ENCODE measurements at places on chromosomes 16 and 17.

DNA sequence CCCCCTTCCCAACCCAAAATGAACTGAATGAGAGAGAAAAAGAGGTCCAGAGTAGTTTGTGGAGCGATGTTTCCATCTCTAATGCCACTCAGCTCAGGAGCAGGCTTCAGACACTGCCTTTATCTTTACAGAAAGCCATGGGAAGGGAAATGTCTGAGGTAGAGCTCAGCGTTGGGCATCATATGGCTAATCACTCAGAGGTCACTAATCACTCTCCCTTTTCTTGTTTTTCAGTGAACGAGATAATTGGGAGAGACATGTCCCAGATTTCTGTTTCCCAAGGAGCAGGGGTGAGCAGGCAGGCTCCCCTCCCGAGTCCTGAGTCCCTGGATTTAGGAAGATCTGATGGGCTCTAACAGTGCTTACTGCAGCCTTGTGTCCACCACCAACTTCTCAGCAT, 9.8 kb downstream of the ESRP2 start:
- H3K27me3 ChIP-seq = no peaks in the 10 kb centered on the region
- no peak for DNase-seq
- no peak overlapping the region for H3K27ac ChIP-seq
- H3K4me1 ChIP-seq = peaks cover 10% of the 10 kb centered on the region

DNA sequence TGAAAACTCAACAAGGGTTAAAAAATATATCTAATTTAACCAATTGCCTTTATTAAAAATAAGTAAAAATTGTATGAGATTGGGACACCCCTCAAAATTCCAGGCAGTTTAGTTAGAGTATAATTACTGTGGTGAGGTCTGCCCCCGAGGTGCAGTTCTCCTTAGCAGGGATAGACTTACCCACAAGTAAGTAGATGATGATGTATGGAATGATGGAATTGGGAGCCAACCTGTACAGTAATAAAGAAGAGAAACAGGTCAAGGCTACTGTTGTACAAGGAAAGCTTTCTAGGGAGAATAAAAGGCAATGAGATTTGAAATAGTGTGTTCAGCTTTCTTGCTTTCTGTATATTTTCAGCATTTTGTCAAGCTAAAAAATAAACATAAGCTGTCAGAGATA, 1.8 kb downstream of the LDAF1 start:
- peaks cover 20% of the 10 kb centered on the region for H3K4me1 ChIP-seq
- peaks cover 10% of the 10 kb centered on the region for H3K36me3 ChIP-seq
- H3K27ac ChIP-seq = no peak overlapping the region
- no peaks in the 10 kb centered on the region for H3K27me3 ChIP-seq
- no peak overlapping the region for H3K4me3 ChIP-seq
- DNase-seq = no peak

GRCh38 chr17:55731586-55732250, 9.1 kb upstream of the TMEM100 start:
- H3K4me1 ChIP-seq = peaks cover 62% of the 10 kb centered on the region
- DNase-seq = no peak
- H3K27me3 ChIP-seq = no peaks in the 10 kb centered on the region
- peak overlapping the region; percentile 46 for H3K4me3 ChIP-seq

DNA sequence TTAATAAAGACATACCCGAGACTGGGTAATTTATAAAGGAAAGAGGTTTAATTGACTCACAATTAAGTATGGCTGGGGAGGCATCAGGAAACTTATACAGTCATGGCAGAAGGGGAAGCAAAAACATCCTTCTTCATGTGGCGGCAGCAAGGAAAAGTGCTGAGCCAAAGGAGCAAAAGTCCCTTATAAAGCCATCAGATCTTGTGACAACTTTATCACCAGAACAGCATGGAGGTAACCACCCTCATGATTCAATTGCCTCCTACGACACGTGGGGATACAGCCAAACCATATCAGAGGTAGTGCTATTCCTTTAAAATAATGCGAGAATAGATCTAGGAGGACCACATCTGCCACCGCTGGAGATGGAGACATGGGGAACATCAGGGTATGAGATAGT, 9.0 kb downstream of the C16orf54 start:
- H3K36me3 ChIP-seq = no peaks in the 10 kb centered on the region
- H3K27ac ChIP-seq = no peak overlapping the region
- no peaks in the 10 kb centered on the region for H3K4me1 ChIP-seq
- no peak overlapping the region for H3K4me3 ChIP-seq
- peaks cover 48% of the 10 kb centered on the region for H3K27me3 ChIP-seq

- H3K4me3 ChIP-seq = no peak overlapping the region
- DNase-seq = no peak
- no peaks in the 10 kb centered on the region for H3K4me1 ChIP-seq
- H3K27me3 ChIP-seq = no peaks in the 10 kb centered on the region
- H3K36me3 ChIP-seq = no peaks in the 10 kb centered on the region
- H3K27ac ChIP-seq = no peak overlapping the region
These were observed 92.2 kb downstream of the CMC2 start for GRCh38 chr16:80914379-80915078.

- H3K4me1 ChIP-seq = no peaks in the 10 kb centered on the region
- H3K27me3 ChIP-seq = peaks cover 39% of the 10 kb centered on the region
- H3K4me3 ChIP-seq = no peak overlapping the region
- H3K36me3 ChIP-seq = no peaks in the 10 kb centered on the region
- DNase-seq = no peak
- H3K27ac ChIP-seq = no peak overlapping the region
These were observed 9.2 kb upstream of the MYH10 start for GRCh38 chr17:8639709-8640108.

DNA sequence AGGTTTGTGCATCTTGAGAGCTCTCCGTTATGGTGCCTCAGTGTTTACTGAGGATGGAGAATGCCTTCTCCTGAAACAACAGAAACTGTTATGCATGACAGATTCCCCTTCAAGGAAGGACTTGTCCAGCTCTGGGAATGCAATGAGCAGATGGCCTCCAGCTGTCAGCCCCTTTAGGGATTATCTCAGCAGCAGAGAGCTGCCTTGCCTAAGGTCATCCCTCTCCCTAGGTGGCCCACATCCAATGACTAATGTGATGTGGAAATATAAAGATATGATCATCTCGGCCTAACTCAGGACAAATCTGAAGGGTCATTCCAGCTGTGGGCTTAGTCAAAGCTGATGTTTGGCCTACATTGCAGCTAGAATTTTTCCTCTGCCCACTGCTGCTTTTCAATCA, 214.3 kb upstream of the N4BP1 start:
- H3K27ac ChIP-seq = no peak overlapping the region
- DNase-seq = no peak
- no peaks in the 10 kb centered on the region for H3K36me3 ChIP-seq
- no peak overlapping the region for H3K4me3 ChIP-seq
- H3K4me1 ChIP-seq = no peaks in the 10 kb centered on the region
- no peaks in the 10 kb centered on the region for H3K27me3 ChIP-seq

- no peak for DNase-seq
- H3K36me3 ChIP-seq = no peaks in the 10 kb centered on the region
- H3K27me3 ChIP-seq = no peaks in the 10 kb centered on the region
- no peak overlapping the region for H3K27ac ChIP-seq
- H3K4me1 ChIP-seq = peaks cover 2% of the 10 kb centered on the region
- H3K4me3 ChIP-seq = no peak overlapping the region
These were observed 133.8 kb upstream of the FAM20A start for GRCh38 chr17:68734931-68735330.

DNA sequence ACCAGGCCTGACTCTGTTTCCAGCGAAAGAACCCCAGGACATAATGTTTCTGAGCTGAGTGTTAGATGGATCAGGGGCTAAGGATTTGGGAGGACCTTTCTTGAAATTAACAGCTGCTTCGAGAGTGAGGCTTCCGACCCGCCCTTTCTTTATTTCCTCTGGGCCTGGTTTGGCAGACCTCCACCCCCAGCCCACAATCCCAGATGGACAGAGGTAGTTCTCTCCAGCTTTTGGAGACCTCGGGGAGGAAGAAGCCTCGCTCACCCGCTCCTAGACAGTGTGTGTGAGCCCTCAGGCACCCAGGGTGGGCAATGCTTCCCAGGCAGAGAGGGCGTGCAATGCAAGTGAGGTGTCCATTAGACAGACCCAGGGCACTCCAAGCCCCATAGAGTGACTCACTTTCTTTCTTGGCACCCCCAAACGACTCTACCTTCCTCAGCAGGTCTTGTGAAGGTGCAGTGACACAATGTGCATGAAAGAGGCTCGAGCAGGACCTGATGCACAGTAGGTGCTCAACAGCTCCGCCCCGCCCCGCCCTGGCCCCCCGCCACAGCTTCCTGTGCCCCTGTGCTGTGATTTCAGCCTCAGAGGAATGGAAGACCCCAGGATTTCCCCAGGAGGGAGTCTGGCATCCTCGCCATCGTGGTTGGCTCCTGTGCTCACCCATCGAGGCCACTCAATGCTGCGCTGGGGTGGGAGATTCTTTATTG, 50.7 kb upstream of the TOB1 start:
- H3K27ac ChIP-seq = no peak overlapping the region
- H3K4me3 ChIP-seq = no peak overlapping the region
- no peak for DNase-seq
- H3K36me3 ChIP-seq = no peaks in the 10 kb centered on the region
- no peaks in the 10 kb centered on the region for H3K27me3 ChIP-seq

DNA sequence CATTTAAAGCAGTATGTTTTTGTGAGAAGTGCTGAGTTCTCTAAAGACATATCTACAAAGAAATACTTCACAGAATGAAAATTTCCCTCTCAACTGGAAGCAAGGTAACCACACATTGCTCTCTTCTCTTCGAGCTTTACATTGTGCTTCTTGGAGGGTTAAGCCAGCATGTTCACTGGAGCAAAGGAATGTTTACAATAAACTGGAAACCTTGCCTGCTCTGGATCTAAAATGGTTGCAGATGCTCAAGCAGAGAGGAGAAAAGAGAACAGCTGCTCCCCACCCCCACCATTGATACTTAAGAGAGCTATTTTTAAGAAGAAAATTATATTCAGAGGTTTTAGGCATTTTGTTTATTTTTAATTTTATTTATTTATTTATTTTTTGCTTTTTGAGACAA, 213.1 kb downstream of the CEP112 start:
- DNase-seq = no peak
- H3K4me1 ChIP-seq = peaks cover 8% of the 10 kb centered on the region
- H3K27me3 ChIP-seq = no peaks in the 10 kb centered on the region
- peaks cover 2% of the 10 kb centered on the region for H3K36me3 ChIP-seq

- H3K27ac ChIP-seq = peak overlapping the region; percentile 83
- peaks cover 24% of the 10 kb centered on the region for H3K4me1 ChIP-seq
- peaks cover 2% of the 10 kb centered on the region for H3K36me3 ChIP-seq
- DNase-seq = peak; percentile 90
- no peaks in the 10 kb centered on the region for H3K27me3 ChIP-seq
- H3K4me3 ChIP-seq = no peak overlapping the region
These were observed 42.3 kb upstream of the HNF1B start for GRCh38 chr17:37787055-37787757.

DNA sequence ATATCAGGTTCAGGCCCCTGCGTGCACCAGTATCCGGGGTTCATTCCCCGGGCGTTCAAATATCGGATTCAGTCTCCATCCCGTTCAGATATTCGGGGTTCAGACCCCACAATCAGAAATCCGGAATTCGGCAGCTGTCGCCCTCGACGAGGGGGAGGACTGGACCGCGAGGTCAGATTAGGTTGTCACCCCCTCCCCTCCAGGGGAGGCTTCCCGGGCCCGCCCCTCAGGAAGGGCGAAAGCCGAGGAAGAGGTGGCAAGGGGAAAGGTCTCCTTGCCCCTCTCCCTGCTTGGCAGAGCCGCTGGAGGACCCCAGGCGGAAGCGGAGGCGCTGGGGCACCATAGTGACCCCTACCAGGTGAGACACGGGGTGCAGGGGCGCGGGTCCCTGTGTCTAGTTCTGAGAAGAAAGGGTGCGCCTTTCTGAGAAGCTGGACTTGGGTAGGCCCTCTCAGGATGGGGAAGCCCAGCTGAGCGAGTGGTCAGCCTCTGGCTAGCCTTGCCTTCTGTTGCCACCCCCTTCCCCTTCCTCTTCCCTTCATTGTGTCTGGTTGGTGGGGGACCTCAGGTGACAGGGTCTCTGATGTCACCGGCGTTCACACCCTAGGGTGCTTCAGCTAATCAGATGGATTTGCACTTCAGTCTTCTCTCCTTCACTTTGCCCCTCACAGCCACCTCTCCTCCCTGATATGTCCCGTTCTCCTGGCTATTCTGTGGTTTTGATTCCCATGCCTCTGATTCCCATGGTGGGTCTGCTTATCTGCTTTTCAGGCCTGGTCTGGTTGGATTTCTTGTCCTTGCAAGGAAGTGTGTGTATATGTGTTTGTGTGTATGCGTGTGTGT, 844 bp downstream of the TAOK2 start:
- peaks cover 30% of the 10 kb centered on the region for H3K4me1 ChIP-seq
- H3K36me3 ChIP-seq = peaks cover 19% of the 10 kb centered on the region
- H3K27me3 ChIP-seq = no peaks in the 10 kb centered on the region
- H3K27ac ChIP-seq = peak overlapping the region; percentile 94
- H3K4me3 ChIP-seq = peak overlapping the region; percentile 98

DNA sequence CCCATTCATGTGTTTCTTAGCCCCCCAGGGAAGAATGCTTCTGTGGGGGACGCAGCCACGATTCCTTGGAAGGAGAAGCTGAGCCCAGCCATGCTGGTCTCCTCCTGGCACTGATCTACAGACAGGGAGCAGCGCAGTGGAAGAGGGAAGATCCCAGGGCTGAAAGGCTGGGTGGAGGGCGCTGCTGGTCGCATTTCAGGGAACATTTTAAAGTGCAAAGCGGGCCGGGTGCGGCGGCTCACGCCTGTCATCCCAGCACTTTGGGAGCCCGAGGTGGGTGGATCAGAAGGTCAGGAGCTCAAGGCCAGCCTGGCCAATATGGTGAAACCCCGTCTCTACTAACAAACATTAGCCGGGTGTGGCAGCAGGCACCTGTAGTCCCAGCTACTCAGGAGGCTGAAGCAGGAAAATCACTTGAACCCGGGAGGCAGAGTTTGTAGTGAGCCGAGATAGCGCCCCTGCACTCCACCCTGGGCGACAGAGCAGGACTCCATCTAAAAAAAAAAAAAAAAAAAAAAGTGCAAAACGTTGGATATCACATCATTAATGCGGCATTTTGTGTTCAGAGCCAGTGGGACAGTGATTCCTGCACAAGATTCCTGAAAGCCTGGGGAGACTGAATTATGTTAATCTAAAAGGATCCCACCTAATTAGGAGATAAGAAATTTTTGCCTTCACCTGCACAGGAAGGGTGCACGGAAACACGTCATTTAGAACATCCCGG, 558 bp upstream of the CHMP6 start:
- H3K4me1 ChIP-seq = peaks cover 33% of the 10 kb centered on the region
- no peak for DNase-seq
- H3K27ac ChIP-seq = peak overlapping the region; percentile 38
- peaks cover 6% of the 10 kb centered on the region for H3K36me3 ChIP-seq

DNA sequence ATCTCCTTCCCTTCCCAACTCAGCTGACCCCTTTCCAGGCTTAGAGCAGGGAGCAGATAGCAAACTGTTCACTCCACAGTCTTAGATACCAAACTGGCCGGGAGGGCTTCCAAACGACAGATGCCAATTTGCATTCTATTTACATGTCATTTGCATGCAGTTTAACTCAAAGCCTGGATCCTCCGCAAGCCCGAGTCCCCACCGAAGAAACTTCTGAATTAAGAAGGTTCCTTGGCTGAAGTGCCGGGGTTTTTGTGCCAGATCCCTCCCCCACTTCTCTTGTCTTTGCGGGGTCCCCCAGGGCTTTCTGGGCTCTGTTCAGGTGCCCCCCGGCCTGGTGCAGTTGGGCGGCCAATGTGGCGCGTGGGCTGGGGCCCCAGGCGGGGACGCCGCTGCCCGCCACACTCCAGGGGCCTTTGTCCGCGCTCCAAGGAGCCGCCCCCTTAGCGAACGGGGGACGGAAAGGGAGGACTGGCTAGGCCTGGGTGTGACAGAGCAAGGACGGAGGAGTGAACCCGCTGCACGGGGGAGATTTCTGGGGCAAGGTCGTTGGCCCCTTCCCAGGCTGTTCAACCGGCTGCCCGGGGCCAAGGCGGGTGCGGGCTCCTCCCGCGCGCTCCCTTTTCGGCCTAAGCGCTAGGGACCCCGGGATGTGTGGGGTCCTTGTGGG, 1.2 kb downstream of the GPRC5B start:
- no peak overlapping the region for H3K27ac ChIP-seq
- H3K27me3 ChIP-seq = peaks cover 27% of the 10 kb centered on the region
- no peak for DNase-seq

Data from osteocyte (in vitro differentiated cells).